ENCODE measurements at places on chromosomes 4 and X.

DNA sequence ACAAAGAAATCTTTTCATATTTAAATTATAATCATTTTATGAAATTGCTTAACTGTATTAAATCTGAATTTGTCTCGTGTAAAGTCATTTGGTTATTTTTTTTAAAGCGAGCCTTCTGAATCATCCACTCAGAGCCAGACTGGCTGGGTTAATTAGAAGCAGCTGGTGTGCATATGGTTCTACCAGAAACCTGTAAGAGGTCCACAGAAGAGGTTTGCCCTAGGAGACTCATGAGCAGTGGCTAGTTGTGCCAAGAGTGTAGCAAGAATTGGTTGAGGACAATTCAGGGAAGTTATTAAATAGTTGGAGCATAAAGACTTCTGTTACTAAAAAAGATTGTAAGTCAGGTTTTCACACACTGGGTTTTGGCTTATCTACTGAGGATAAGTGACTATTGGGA lies 267.4 kb downstream of the IL1RAPL2 start:
- DNase-seq = no peak

DNA sequence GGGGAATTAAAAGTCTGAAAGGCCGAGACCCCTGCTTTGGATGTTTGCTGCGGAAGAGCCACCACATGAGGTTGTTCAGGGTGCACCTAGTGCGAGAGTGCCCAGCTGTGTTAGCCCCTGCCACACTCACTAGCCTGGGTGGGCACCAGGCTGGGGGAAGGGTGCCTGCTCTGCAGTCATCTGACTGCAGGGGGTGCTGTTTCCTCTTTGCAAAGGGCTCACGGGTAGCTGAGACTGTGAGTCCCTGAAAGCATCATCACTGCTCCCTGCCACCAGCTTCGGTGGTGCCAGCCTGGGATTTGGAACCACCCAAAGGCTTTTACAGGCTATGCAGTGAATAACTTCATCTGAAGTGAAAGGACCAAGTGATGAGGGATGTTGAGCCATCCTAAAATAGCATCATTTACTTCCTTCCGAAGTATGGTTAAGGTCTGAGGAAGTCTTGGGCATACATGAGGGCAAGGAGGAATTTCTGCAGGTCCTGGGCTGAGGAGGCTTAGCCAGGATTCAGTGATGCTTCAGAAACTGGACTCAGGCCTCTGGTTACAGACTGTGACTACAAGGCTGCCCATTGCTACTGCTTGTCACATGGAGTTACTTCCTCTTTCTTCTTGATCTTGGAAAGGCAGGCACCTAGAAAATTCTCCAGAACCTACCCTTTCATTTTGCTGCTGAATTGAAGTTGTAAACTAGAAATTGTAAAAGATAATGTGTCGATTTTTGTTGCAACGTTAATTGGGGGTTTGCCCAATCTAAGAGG lies 293.2 kb upstream of the PRPS2 start:
- no peak for DNase-seq

DNA sequence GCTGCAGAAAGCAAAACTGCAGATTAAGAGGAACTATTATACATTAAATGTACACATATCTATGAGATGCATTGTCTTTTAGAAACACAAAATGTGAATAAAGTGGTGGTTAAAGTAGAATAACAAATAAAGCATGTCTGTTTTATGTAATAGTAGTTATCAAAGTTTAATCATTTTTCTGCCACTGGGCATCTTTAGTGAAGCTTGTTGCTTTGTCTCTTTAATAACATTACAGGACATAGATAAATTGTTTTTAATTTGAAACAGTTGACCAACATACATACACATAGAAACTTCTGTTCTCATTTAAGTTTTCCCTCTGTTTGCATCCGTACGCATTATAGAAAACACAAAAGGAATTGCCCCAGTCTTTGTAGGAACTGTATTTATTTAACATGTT lies 1700.0 kb upstream of the ADGRL3 start:
- DNase-seq = no peak

- DNase-seq = no peak
Observed at GRCh38 chr4:145293658-145294057, 113.3 kb upstream of the OTUD4 start.

GRCh38 chr4:112181358-112182000 lies 36.2 kb downstream of the FAM241A start:
- DNase-seq = no peak

DNA sequence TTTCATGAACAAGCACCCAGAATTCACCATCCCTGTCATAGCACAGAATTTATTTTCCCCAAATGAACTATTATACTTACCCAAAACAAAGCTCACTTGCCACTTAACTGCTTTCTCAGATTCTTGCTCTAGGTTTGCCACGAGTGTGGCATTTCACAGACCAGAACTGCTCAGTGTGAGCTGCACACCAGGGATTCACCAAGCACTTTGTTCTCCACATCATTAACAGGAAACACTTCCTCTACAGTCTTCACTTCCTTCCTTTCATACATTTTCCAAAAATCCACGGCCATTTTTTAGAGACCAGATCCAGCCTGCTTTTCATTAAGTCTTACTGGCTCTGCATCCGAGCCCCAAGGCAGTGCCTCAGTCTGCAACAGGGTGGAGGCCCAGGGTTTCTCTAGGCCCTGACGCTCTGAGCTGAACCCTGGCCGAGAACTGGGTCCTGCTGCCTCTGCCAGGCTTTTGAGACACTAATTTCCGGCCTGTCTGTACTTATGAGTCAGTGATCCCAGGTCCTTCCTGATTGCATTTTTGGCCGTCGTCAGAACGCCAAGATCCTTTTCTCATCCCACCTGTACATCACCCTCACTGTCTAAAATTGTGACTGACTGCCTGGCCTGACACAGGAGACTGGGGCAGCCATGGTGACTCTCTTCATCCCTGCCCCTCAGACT lies 67.6 kb upstream of the MTNR1A start:
- no peak for DNase-seq

DNA sequence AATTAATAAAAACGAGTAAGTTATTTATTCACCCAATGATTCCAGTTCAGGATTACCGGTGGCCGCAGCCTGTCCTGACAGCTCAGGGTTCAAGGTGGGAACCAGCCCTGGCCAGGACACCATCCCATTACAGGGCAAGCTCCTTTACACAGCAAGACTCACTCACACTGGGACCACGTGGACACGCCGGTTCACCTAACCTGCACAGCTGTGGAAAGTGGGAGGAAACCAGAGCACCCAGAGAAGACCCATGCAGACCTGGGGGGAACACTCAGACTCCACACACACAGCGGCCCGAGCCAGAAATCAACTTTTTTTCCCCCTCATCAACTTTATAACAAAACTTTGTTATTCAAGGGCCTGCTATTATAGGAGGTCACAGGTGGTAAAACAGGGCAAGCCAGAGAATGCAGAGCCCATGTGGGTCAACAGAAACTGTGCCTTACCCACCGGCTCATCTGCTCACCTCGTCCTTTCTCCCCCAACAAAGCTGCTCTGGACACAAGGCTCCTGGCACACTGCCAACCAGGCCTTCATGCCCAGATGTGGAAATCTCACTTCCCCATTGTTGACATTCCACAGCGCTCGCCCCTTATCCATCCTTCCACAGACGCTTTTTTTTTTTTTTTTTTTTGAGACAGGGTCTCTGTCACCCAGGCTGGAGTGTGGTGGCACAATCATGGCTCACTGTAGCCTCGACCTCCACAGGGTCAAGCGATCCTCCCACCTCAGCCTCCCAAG lies 8.0 kb upstream of the ODAPH start:
- DNase-seq = peak; percentile 2

GRCh38 chr4:4362991-4363697 lies 23.8 kb upstream of the NSG1 start:
- no peak for DNase-seq

DNA sequence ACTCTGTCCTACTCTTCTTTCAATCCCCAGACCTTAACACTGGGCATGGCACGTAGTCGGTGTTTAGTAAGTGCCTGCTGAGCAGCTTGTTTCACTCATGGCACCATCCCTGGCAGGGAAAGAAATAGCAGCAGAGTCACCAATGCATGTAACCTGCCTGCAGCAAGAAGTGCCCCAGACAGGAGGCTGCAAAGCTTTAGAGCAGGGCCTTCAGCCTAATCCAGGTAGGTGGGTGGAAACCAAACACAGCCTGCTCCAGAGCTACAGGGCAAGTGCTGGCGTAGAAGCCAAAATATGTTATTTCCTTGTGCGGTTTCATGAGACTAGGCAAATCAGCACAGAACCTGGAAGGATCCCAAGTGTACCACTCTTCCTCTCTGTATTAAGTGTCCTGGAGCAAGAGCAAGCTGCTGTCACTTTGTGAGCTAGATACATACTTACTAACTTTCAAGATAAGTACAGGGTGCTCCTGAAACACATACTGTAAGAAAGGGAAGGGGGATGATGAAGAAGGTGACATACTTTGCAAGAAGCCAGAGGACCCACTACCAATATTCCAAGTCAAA lies 5.5 kb downstream of the PROM1 start:
- no peak for DNase-seq

DNA sequence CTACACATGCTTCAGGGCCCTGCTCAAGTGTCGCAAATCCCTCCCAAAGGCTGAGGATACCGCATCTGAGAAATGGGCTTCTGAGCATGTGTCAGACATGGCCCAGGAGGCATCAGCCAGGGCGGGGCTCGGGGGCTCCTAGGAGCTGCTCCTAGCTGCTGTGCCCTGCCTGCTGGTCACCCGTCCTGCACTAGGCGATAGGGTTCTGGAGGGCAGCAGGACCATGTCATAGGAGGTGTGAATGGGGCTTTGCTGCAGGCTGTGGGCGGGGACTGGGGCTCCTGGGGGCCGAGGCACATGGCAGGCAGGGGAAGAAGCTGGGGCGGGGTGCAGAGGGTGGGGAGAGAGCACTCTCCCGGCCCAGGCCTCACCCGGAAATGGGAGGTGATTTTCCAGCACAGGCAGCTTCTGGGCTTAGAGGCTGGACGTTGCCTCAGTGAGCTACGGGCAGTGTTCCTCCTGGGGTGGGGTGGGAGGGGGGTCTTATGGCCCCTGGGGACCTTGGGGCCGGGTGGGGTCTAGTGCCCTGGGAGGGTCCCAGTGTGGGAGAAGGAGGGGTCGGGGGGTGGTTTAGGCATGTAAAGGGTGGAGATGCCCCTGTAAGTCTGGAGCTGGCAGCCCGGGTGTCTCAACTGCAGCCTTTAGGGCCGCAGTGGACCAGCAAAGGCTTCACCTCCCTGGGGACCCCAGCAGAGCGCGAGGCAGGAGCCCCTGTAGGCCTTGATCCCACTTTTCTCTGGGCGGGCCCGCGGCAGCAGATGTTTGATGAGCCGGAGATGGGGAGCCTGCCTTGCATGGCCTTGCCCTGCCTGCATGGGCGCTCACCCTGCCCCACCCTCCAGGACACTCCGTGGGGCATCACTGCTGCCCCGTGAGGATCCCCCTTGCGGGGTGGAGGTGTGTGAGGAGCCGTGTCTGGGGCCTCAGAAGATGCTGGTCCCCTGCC lies 98.6 kb upstream of the LRPAP1 start:
- no peak for DNase-seq

DNA sequence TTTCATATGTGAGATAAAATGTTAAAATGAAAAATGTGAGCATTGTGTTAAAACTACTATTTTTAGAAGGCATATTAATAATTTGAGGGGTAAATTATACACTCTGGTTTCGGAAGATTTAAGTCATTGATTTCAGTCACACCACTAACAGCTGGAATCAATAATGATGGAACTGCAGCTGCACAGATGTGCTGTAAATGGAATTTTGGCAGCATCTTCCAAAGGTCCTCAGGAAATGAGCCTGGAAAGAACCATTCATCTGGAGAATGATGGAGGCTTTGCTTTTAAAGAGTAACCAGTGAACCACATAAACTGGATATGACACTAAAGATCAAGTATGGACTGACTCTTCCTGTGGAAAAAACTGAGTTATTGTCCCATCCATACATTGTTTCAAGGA lies 759.0 kb upstream of the EPHA5 start:
- DNase-seq = no peak

GRCh38 chr4:37631551-37631950 lies 54.6 kb downstream of the RELL1 start:
- no peak for DNase-seq

GRCh38 chrX:105658136-105658535 lies 164.2 kb upstream of the NRK start:
- no peak for DNase-seq
